Activated CD4-positive, alpha-beta T cell treated with anti-CD3 and anti-CD28 coated beads for 36 hours (primary cell): ENCODE measurements at places on chromosomes 2 and 18. TPM values are rescaled to one million over a fixed set of nuclear protein-coding genes. Genes with fewer than 3 reads are reported as not detected.

DBI gene
- 123 TPM for total RNA-seq

DNA sequence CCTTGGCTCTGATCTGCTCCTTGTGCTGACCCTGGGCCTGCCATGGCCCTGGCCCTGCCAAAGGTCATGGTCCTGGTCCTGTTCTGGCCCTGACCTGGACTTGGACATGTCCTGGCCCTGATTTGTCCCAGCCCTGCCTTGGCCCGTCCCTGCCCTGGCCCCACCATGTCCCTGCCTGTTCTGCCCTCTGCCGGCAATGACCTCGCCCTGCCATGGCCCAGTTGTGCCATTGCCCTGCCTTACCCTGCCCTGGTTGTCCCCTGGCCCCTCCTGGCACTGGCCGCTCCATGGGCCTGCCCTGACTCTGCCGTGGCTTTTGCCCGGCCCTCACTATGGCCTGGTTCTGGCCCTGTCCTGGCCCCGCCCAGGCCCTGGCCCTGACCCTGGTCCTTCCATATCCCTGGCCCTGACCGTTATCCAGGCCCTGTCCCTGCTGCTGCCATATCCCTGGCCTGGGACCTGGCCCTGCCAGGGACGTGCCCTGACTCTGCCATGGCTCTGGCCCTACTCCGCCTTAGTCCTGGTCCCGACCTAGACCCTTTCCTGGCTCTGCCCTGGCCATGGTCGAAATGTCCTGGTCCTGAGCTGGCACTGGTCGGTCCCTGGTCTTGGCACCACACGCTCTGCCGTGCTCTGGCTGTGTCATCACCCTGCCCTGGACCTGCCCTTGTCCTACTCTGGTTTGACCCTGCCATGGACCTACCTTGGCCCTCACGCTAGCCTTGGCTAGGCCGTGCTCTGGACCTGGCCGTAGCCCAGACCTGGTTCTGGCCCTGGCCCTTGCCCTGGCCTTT is 6.8 kb upstream of the ANKRD62 start:
- DNase-seq, result no peak

TMEM247 gene
- not detected for total RNA-seq

GRCh38 chr2:27086724-27087593 is at the start of gene KHK:
Gene KHK, plus strand, starts transcription at chr2:27086772. Its CDS starts 488 bp downstream, at chr2:27087260.
- peak; percentile 51 for DNase-seq

DNA sequence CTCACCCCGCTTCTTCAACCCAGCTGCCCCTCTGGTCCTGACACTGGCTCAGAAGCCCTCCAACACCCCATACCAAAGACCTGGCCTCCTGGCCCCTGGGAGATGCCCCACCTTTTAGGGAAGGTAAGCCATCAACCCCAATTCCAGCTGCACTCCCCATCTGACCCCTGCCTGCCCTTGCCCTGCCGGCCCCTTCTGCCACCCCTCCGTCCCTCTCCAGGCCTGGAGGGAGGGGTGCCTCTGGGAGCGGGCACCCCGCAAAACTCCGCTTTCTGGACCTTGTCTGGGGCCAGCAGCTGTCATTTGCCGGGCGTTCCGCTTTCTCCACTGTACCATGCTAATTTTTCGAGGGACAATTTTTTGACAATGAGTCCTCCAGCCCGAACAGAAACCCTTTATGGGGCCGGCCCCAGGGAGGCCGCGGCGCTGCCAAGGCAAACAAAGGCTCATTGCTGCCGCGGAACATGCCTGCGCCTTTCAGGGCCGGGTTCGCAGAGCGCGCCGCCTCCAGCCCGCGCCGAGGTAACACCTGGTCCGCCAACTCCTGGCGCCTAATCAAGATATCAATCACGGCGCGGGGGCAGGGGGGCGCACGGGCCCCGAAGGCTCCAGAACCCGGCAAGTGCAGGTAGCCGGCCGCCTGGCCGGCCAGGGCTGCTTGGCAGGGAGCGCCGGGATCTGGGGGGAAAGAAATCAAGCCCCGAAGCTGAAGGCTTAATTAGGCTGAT is 96.0 kb downstream of the INHBB start:
- DNase-seq, result peak; percentile 30

DNA sequence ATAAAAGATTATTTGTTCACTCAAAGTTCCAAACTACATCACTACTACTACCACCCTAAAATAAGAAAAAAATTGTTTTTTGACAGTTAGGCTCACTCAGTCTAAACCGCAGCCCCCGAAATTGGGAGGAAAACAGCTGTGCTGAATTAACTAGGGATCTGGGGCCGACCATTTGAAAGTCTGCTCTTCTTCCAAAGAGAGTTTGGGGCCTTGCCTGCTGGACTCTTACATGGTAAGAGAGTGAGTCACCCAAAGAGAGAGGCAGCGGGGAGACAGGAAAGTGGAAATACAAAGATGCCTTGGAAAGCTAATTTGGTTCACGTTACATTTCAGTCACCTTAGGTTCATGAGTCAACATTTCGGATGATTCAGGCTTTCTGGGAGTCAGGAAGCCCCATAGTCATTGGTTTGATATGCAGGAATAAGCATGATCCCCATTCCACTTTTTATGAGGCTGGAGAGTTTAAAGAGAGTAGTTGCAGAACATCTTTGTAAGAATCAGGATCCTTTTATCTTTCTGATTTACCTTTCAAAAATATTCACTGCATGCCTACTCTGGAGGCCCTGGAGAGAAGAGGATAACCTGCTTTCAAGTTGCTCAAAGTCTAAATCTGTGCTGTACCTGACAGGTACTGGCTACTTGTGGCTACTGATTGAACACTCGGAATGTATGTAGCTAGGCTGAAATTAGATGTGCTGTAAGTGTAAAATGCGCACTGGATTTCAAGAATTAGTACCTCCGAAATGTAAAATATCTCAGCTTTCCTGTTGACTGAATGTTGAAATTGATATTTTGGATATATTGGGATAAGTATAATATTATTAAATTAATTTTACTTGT is 995 bp upstream of the RTN4 start:
- DNase-seq, result peak; percentile 46

BMP10 gene
- not detected for total RNA-seq

DNA sequence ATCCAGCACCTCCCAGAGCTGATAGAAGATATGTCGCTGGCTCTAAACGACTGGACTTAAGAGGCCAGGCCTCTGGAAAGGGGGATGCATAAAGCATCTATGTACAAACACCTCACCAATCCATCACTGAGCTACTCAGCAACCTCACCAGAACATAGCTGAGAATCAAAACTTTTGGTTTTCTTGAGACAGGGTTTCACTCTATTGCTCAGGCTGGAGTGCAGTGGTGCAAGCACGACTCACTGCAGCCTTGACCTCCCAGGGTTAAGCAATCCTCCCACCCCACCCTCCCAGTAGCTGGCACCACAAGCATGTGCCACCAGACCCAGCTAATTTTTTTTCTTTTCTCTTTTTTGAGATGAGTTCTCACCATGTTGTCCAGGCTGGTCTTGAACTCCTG is 62.9 kb upstream of the MSH6 start:
- DNase-seq, result no peak

GRCh38 chr18:30889519-30890301 is 152.8 kb downstream of the DSC3 start:
- DNase-seq, result no peak

DNA sequence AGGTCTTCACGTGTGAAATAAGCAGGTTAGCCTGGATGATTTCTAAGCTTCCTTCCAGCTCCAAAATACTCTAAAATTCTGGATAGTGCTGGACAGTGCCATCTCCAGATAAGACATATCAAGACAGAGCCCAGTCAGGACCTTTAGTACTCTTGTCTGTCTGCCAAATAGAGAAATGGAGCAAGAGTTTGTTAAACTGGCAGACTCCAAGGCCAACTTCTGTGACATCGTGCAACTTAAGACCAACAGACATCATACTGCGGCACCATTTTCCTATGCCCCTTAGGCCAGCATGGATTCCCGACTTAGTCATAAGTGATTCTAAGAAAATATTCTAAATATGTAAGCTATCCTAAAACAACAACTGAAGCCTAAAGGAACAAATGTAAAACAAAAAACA is 118.6 kb downstream of the RBMS1 start:
- no peak for DNase-seq

MBP gene
- 65.7 TPM for total RNA-seq

GRCh38 chr18:11533942-11534496 is 75.4 kb upstream of the SLC35G4 start:
- no peak for DNase-seq

AQP12A gene
- total RNA-seq, result not detected
